ENCODE measurements at places on chromosomes 7 and 10.

GRCh38 chr10:107450056-107450455, 285.6 kb upstream of the SORCS1 start:
- DNase-seq, result no peak

DNA sequence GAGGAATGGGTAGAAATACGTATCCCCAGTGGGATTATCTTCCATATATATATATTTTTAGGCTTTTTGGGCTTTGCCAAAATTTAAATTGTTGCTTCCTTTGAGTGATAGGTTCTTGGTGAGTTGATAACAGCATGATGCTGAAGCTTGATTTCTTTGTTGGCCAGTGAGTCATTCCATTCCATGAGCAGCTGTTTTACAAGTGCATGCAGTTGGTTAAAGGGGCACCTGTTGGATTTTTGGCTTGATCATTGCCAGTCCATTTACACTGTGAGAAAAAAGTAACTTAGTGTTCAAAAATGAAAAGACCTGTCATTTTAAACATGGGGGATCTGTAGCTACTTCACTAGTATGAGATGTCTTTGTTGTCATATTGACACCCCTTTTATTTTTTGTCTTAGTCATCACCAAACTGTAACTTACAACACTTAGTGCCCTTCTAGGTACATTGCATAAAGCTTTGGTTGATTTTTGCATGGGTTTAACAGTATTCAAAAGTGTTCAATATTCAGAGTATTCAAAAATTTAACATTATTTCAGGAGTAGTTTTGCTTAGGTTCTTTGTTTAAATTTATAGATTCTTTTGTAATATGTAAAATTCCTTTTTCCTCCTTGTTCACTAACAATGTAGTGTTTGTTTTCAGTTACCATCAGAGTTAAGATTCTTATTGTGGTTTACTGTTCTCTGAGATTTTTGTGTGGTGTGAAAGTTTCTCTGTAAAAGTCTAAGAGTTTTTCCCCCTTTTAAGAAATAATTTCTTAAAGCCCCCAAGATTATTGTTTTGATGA, 8.8 kb downstream of the AKAP9 start:
- DNase-seq, result no peak

- peak; percentile 19 for DNase-seq
Observed at GRCh38 chr10:126350216-126350992, 37.9 kb downstream of the ADAM12 start.

GRCh38 chr7:30465811-30466180, 12.8 kb downstream of the NOD1 start:
- DNase-seq, result no peak

GRCh38 chr10:86648704-86649427, 5.5 kb upstream of the OPN4 start:
- peak; percentile 20 for DNase-seq

All from GOT3 (cell line).